ENCODE measurements at places on chromosomes 2 and 18.

- no peak for DNase-seq
These were observed at the start of gene ASB1 for GRCh38 chr2:238426568-238427434. TSS of gene ASB1 (plus strand) at chr2:238426927. CDS start at chr2:238427071, 144 bp downstream.

DNA sequence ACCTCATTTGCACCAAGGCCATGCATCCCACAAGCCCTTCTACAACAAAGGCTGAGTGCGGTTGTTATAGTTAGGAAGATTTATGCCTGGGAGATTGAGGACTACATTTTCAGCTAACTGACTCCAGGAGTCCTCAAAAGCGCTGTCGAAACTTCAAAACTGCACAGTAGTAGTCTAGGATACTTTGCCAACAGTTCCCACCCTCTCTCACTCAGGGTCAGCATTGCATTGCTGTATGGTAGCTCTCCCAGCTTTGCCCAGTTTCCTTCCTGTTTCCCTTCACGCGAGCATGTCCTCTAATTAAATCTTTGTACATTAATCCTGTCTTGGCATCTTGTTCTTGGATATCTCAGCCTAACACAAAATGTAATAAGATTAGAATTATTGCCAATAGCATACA lies 420.6 kb upstream of the UBE2E3 start:
- DNase-seq, result no peak

GRCh38 chr2:24771764-24772586 lies 21.2 kb downstream of the PTRHD1 start:
- DNase-seq, result no peak

- DNase-seq, result no peak
These were observed 206.4 kb upstream of the ID2 start for GRCh38 chr2:8475349-8476031.

- DNase-seq, result no peak
These were observed 300.4 kb upstream of the FANCL start for GRCh38 chr2:58541511-58541910.

DNA sequence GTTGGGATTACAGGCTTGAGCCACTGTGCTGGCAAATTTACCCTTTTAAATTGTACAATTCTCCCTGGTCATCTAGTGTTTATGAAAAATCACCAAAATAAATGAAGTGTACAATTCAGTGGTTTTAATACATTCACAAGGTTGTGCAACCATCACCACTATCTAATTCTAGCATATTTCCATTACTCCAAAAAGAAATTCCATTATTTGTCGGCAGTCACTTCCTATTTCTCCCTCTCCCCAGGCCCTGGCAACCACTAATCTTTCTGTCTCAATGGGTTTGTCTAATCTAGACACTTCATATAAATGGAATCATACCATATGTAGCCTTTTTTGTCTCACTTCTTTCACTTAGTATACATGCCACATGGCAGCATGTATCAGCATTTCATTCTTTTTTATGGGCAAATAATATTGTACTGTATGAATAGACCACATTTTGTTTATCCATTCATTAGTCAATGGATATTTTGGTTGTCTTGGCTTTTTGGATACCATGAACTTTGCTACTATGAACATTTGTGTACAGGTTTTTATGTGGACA lies 12.6 kb upstream of the POLE4 start:
- no peak for DNase-seq

GRCh38 chr2:55118643-55119083 lies 68.4 kb upstream of the RTN4 start:
- no peak for DNase-seq

GRCh38 chr2:235371018-235371417 lies 122.8 kb upstream of the AGAP1 start:
- DNase-seq, result no peak

DNA sequence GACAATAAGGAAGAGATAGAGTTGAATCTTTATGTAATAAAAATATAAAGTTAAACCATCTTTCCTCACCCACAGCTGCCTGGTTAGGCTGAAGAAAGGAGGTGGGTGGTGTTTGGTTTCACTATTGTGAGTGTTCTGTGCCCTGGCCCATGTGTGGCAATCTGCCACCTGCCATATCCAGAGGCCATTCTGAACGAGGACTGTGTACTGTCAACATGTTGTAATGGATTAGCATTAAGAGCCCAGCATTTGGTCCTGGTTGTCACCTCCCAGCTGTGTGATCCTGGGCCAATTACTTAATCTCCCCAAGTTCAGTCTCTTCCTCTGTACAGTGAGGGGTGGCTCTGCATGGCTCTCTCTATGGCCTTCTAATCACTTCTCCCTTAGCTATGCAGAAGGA lies 118.2 kb upstream of the SEC11C start:
- DNase-seq, result peak; percentile 93

- no peak for DNase-seq
These were observed 103.8 kb downstream of the TMEFF2 start for GRCh38 chr2:192090911-192091310.

DNA sequence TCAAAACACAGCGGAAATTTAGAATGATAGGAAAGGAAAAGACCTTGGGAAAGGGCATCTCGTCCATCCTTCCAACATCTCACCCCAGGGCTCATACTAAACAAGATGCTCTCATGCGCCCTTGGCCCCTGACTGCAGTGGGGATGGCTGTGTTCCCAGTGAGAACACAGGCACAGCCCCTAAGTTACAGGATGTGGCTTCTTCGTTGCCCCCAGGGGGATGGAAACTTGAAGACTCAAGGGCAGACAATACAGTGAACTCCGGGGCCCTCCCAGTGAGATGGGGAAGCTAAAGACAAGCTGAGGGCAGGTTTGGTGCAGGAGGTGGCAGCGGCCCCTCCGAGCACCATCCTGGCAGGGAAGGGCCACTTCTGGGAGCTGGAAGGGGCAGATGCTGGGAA lies 139.7 kb downstream of the INO80D start:
- no peak for DNase-seq

DNA sequence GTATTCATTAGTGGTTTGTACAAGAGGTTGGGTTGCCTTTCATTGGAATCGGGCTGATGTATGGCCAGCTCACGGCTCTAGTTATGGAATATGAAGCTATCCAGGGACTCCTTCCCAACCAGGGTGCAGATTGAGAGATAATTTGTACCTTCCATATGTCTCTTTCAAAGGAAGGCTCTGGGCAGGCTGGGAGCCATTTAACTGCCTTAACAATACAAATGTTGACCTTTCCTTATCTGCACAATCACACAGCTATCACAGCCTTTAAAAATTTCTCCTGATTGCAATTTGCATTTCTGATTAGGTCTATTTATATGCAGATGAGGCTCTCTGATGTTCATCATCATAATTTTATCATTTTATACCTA lies 58.7 kb downstream of the MYO3B start:
- no peak for DNase-seq

DNA sequence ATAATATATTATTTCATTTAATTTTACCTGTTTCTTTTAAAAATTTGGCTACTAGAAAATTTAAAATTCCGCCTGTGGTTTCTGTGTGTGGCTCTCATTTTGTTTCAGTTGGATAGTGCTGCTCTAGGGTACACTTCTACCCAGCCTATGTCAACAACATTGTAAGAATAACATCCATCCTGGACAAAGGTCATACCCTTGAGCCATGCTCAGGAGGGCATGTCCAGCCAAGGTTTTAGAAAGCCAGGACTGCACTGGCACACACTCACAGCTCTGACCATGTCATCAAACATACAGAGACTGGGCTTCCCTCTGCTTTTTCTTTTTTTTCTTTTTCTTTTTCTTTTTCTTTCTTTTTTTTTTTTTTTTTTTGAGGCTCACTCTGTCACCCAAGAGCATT lies 96.1 kb downstream of the CTIF start:
- no peak for DNase-seq

GRCh38 chr18:48858676-48859075 lies 92.1 kb downstream of the SMAD7 start:
- DNase-seq, result no peak

DNA sequence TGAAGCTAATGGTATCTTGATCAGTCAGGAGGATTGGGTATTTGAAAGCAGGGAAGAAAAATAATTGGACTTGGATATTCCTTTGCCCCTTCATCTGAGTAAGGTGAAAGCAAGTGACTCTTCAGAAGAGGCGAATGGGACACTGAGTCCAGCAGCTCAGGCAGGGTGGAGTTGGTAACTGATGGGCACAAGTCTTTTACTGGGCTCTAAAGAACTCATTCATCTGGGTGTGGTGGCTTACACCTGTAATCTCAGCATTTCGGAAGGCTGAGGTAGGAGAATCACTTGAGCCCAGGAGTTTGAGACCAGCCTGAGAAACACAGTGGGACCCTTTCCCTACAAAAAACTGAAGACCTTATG lies 11.2 kb downstream of the CFLAR start:
- DNase-seq, result no peak

GRCh38 chr2:11433822-11434221 lies 32.1 kb downstream of the E2F6 start:
- no peak for DNase-seq

DNA sequence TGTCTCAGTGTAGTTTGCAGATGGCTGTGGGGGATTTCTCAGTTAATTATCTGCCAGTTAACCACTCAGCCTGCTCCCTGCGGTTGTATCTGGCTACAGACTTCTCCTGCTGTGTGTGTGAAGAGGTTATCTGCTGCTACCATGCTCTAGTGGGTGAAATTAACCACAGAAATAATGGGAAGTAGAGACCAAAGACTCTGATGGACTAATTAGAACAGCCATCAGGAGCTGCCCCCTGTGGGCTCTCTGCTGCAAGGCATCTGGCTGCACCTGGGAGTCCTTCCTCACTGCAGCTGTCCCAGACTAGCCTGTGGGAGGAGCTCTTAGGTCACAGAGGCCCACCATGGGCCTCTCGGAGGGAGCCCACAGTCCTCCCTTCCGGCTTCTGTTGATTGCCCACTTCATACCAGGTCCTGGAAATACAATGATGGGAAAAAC lies 66.6 kb downstream of the CTIF start:
- DNase-seq, result no peak

GRCh38 chr18:49666045-49666775 lies 104.4 kb downstream of the LIPG start:
- DNase-seq, result no peak

DNA sequence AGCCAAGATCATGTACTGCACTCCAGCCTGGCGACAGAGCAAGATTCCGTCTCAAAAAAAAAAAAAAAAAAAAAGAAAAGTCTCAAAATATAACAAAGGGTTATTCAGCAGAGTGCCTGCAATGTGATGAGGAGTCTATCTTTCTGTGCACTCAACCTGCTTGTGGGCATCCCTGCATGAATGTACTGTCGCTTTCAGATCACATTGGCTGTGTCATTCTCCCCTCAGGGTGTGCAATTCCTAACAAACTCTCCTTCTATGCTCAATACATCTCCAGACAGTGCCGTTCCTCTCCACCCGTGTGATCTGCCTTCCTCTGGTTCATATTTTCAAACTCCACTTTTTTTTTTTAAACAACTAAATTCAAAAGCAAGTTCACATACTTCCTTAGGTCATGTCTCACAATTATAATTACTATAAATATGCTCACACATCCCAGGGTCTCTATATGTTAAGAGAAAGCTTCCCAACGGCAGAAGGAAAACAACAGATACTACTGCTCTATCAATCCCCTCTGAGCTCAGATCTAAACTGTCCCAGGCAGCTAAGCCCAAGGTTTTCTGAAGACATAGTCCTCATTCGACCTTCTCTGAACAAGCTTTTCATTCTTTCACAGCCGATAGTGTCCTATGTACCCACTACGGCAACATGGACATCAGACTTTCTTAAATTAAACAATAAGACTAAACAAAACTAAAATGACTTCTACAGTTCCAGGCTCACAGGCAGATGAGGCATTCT lies 35.2 kb downstream of the PTMA start:
- DNase-seq, result no peak

- no peak for DNase-seq
These were observed 28.8 kb upstream of the SLC40A1 start for GRCh38 chr2:189609423-189609816.

GRCh38 chr2:157501026-157501425 lies 57.1 kb upstream of the CYTIP start:
- DNase-seq, result no peak

GRCh38 chr2:40118622-40119021 lies 333.3 kb downstream of the SLC8A1 start:
- no peak for DNase-seq

DNA sequence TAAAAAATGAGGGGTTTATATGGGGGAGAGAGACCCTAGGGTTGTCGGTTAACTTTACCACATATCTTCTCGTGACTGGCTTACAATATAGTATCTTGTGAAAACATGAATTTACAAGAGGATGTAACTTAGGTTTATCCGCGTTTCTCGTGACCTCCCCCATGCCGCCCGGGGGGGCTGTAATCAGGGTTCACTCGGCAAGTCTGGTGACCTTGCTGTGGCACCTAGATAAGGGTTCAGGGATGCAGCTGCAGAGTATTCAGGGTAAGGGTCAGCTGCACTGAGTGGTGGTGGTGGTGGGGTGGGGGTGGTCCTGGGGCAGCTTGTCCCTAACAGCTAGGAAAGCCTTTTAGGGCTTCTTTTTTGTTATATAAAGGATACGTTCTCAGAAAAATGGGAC lies 112.3 kb downstream of the LYPD1 start:
- no peak for DNase-seq

- no peak for DNase-seq
These were observed 4.8 kb upstream of the ID2 start for GRCh38 chr2:8676921-8677645.

DNA sequence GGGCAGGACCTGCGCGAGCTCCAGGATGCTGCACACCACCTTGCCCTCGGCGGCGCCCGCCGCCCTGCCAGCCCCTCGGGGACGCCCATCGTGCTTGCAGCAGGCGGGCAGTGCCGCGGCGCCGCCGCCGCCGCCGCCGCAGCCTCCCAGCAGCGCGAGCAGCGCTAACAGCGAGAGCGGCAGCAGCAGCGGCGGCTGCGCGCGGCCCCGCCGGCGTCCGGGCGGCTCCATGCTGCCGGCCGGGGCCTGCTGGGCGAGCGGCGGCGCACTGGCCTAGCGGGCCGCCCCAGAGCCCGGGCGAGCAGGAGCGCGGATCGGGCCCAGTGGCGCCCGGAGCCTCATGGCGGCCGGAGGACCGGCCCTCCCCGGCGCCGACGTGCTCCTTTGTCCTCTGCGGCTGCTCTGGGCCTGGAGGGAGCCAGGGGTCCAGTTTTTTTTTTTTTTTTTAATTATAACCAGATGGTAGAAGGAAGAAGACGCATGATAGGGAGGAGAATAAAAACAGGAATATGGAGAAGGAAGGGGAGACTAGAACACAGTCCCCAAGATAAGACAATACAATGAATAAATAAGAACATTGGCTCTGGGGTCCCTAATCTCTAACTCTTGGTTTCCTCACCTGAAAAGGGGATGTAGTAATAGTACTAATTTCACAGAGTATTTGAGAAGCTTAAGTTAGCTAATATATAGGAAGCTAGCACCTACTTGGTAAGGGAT lies 17.1 kb upstream of the ANKRD62 start:
- no peak for DNase-seq

GRCh38 chr18:12630136-12630535 lies 27.8 kb downstream of the SPIRE1 start:
- DNase-seq, result no peak

All from NCI-H524 treated with DMSO at 0.1 percent for 48 hours (cell line).